ENCODE measurements at places on chromosomes 4 and X.

DNA sequence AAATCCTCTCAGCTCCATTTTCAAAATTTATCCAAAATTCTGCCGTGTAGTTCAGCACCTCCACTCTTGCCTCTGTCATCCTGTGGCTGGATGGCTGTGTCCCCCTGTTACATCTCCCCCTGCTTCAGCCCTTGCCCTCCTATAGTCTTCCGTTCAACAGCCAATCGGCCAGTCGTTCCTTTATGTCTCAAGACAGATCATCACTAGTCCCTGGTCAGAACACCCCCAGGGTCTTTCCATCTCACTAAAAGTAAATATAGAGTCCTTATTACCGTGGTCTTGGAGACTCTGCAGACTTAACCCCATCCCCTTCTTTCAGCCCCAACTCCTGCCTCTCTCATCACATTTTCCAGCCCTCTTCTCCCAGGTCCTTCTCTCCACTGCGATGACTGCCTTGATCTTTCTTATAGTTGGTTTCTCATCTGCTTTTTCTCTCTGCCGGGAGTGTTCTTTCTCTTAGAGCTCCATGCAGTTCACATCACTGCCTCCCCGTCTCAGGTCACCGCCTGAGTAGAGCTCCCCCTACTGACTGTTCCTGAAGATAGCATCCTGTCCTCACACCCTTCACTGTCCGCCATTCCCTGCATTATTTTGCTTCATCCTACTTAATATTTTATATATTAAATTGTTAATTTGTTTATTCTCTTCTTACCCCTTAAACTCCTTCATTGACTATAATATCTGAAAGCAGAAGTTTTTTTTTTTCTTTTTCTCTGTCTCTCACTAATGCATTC, 736.9 kb upstream of the MAGEB2 start:
- no peak for DNase-seq

DNA sequence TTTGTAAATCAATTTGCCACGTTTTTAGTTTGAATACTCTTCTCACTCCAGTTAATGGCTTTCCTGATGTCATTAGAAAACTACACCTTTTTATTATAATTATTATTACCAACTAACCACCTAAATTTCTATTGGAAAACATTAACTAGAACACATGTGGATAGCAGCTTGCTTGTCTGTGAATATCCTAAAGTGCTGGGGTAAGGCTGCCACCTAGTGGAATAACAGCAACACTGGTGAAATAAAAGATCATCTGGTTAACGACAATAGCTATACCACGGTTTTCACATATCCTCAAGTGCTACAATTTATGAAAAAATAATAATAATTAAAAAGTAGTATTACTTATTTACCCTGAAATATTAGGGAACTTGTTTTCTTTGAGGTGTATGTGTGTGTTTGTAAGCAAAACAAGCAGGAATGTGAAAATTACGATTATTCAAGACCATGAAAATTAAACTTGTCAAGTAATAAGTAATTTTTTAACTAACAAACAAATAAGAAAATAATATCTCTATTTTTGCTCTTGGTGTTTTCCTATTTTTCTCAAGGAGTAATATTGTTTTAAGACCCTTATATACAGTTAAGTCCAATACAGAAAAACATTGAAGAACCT, 130.1 kb upstream of the TECRL start:
- peak; percentile 64 for DNase-seq

GRCh38 chrX:39815631-39816030, 282.1 kb downstream of the BCOR start:
- DNase-seq, result no peak

DNA sequence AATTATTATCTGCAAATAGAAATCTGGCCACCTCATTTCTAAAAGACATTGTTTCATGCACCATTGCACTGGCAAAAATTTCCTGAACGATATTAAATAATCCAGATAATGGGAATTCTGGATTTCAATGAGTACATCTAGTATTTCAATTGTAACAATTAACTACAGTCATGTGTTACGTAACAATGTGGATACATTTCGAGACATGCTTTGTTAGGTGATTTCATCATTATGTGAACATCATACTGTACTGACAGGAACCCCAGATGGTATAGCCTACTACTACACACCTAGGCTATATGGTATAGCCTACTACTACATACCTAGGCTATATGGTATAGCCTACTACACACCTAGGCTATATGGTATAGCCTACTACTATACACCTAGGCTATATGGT, 14.8 kb downstream of the LAMTOR3 start:
- no peak for DNase-seq

- no peak for DNase-seq
Measured at GRCh38 chrX:3449287-3449686, 102.8 kb upstream of the MXRA5 start.
